ENCODE measurements at places on chromosomes 6 and 20. TPM values are rescaled to one million over a fixed set of nuclear protein-coding genes. Genes with fewer than 3 reads are reported as not detected.
A peak's percentile ranks its signal among the peaks of the same experiment; 100 is the strongest.

The SRF gene
- total RNA-seq = 79.5 TPM

The TMC2 gene
- not detected for total RNA-seq

The SLC22A16 gene
- total RNA-seq = not detected

The PRPH2 gene
- not detected for total RNA-seq

GRCh38 chr6:104608101-104608500, 251.6 kb downstream of the HACE1 start:
- no peak overlapping the region for H3K4me3 ChIP-seq
- H3K36me3 ChIP-seq = no peaks in the 10 kb centered on the region
- H3K27ac ChIP-seq = no peak overlapping the region
- no peaks in the 10 kb centered on the region for H3K27me3 ChIP-seq
- no peaks in the 10 kb centered on the region for H3K4me1 ChIP-seq

DNA sequence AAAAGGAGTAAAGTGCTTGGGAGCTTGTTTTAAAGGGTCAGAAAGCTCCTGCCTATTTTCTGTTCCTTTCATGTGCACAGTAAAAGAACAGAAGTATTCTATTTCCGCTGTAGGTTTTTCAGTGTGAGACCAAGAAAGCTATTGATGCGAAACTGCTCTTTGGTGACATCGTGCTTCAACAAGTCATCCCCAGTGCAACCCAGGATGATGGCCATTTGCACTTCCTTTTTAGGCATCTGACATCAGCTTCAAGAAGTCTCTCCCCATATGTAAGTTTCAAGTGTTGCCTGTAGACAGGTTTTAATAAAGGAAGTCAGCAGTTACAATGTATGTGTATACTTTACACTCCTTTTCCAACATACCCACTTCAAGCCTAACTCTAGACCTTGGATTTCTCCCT, 131.6 kb downstream of the RFX6 start:
- H3K4me3 ChIP-seq = no peak overlapping the region
- H3K4me1 ChIP-seq = no peaks in the 10 kb centered on the region
- no peak for DNase-seq
- H3K36me3 ChIP-seq = no peaks in the 10 kb centered on the region
- H3K27me3 ChIP-seq = no peaks in the 10 kb centered on the region

- no peaks in the 10 kb centered on the region for H3K27me3 ChIP-seq
- H3K36me3 ChIP-seq = no peaks in the 10 kb centered on the region
- no peak overlapping the region for H3K4me3 ChIP-seq
Observed at GRCh38 chr6:76677017-76677416, 604.6 kb upstream of the IMPG1 start.

DNA sequence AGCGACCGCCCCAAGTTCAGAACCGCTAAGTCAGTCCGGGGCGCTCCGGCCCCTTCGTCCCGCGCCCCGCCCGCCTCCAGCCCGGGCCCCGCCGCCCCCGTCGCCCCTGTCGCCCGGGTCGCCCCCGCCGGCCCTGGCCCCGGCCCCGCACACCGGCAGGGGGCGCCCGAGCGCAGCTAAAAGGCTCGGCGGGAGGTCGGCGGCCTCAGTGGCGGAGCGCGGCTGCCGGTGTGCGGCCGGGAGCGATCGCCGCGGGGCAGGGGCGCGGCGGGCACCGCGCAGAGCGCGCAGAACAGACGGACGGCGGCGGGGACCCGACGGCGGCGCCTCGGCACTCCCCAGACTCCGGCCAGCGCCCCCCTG, at the start of gene FNDC1:
Gene FNDC1 (plus strand): TSS at position 208 of the 363 bp plus-strand sequence. CDS start 197 bp downstream, outside the sequence.
- no peaks in the 10 kb centered on the region for H3K27me3 ChIP-seq
- no peak for DNase-seq
- H3K36me3 ChIP-seq = no peaks in the 10 kb centered on the region
- H3K4me3 ChIP-seq = peak within 1 kb of the TSS; percentile 70

- H3K36me3 ChIP-seq = peaks cover 20% of the 10 kb centered on the region
- no peaks in the 10 kb centered on the region for H3K27me3 ChIP-seq
- H3K27ac ChIP-seq = no peak overlapping the region
- no peak for DNase-seq
- no peak overlapping the region for H3K4me3 ChIP-seq
- H3K4me1 ChIP-seq = no peaks in the 10 kb centered on the region
Observed at GRCh38 chr6:135488023-135488422, 9.5 kb downstream of the AHI1 start.
